Activated T-helper 9 cell treated with anti-CD3 and anti-CD28 coated beads, Interleukin-2, amount 50 U/mL, for 16 hours (primary cell): ENCODE measurements at places on chromosomes 11 and 22.
A peak's percentile ranks its signal among the peaks of the same experiment; 100 is the strongest.

GRCh38 chr11:64713016-64713707 is 9.8 kb downstream of the NRXN2 start:
- DNase-seq, result no peak

GRCh38 chr11:112216561-112217105 is 9.6 kb upstream of the PTS start:
- DNase-seq, result no peak

- DNase-seq, result no peak
Observed at GRCh38 chr11:45815747-45816146, 10.8 kb downstream of the SLC35C1 start.

DNA sequence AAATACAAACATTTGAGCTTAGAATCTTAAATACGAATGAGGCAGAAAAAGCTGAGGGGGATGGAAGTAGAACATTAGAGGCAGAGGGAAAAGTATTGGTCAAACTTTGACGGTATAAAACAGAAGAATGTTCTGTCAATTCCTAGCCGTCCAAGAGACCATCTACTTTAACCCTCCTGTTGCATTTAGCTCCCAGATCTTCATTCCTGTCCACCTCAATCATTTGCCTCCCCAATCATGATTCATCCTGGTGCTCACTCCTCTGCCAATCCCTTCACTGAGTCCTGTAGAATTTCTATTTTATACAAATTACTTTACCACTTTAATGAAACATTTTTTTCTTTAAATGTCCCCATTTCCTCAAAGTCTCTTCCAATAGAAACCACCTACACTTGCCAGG is 28.2 kb downstream of the C2CD3 start:
- DNase-seq, result no peak

DNA sequence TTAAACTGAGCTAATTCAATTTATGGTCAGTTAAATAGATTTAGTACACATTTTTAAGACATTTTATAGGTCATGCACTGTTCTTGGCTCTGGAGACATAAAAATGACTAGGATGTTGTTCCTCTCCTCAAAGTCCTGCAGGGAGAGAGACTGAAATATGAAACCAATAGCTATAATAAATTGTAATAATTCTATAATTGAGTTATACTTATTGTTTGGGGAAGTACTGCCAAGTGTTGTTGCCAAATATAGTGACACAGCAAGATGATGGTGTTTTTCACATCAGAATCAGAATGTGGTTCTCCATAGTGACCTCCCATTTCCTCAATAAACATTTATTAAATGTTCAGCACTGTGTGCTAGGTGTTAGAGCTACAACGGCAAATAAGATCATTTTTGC is 470.6 kb downstream of the NTM start:
- no peak for DNase-seq

- peak; percentile 73 for DNase-seq
Observed at GRCh38 chr11:65418681-65419459, 3.7 kb upstream of the NEAT1 start.

DNA sequence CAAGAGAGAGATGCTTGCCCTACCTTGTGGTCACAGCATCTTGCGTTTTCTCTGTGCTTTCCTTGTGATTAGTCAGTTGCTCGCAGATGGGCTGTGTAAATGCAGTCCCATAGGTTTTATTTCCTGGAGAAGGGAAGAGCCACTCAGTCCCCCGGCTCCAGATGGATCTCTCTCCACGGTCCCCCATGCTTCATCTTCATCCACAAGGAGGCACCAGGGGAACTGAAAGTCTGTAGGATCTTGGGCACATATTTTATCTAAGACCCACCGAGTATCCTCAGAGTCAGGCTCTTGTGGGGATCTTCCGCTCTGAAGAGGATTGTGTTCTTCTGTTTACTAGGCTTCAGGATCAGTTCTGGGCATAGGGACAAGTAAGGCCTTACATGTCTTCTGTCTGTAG is 66.8 kb upstream of the E2F8 start:
- DNase-seq, result no peak

GRCh38 chr11:85863855-85864254 is 8.7 kb downstream of the CCDC83 start:
- DNase-seq, result no peak

DNA sequence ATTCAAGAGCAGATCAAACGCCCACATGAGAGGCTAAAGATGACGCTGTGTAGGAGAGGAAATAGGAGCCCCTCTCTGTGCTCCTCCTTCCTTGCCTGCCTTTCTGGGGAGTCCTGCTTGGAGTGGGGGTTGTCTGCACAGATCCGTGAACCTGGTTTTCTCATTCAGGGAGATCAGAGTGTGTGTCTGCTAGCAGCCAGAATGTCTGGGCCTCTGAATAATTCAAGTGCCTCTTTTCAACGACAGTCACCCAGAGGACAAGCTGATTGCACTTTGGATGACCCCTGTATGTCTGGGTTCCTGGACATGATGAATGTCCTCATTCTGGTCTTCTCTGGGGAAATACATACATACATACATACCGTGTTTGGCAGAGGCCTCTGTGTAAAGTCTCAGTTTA is 592.5 kb upstream of the B3GAT1 start:
- no peak for DNase-seq

DNA sequence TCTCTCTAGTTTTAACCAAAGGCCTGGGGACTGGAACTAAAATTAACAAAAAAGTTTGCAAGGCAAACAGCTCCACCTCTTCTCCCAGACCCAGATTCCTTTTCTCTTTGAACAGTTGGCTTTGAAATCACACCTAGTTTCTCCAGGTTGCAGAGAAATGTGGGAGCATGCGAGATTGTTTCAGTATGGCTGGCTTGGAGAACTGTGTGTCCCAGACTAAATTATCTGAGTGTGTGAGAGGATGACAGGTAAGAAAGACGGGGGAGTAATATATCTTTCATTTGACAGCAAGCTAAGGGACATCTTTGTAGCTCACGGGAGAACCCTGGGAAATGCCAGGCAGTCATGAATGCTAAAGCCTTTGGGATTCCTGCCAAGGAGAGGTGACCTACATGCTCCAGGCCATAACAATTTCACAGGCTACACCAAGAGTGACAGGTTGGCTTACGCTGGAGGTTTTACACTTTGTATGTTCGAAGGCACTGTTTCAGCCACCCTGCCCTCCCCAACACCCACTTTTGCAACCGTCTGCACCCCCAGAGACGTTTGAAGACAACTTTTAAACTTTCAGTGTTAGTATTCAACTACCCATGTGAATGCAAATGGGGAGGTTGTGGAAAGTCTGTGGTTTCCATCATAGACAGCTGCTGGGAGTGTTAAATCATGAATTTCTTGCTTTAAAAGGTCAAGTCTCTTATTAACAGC is 109.3 kb upstream of the SNX19 start:
- DNase-seq, result no peak

DNA sequence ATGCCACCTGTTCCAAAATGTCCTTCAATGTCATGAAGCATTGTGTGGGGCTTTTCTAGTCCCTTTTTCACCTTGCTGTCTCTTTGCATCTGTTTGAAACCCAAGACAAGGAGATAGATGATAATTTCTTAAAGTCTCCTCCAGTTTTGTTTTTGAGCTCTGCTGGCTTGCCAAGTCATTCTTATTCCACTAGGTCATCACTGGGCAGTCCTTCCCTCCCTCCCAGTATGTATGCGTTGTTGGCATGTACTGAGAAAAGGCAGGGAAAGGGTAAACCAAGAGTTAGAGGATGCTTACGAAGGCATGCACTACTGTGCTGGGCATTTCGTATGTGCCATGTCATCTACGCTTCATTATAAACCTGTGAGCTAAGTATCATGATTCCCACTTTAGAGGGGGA is 78.6 kb downstream of the PARVA start:
- no peak for DNase-seq

DNA sequence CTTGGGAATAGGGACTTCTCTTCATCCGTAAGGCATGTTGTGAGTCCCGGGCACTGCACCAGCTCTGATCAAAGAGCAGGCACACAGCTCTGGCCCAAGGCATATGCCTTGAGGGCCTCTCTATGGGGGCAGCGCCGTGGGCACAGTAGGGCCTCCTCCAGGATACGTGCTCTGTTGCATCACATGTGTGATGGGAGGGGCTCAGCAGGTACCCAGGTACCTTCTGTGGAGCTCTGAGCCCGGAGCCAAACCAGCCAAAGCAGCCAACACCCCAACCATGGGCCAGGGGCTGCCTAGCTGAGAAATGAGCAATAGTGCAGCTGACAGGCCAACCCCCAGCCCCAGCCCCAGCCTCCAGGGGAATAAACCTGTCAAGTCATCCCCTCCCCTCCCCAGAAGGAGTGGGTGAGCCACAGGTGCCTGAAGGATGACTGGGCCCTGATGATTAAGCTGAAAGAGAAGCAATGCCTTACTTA is 79.7 kb upstream of the SHISAL1 start:
- no peak for DNase-seq

DNA sequence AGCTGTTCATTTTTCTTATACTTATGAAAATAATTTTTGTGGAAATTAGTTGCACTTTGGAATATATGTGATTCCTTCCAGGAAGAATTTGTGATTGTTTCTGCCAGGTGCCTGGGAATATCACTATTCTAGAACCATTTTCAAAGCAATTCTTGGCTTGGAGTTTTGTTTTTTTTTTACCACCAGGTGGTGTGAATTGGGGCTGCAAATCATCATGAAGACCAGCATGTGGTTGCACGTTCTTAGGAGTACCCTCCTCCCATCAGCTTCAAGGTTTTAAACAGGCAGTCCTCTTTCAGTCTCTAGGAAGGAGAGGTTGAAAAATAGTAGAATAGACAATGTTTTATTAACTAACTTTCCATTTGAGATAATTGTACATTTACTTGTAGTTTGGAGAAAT is 25.9 kb downstream of the USP47 start:
- no peak for DNase-seq

- no peak for DNase-seq
Observed at GRCh38 chr11:114392735-114393667, 7.3 kb downstream of the C11orf71 start.

- DNase-seq, result no peak
Observed at GRCh38 chr11:43410394-43410793, 51.7 kb downstream of the TTC17 start.

DNA sequence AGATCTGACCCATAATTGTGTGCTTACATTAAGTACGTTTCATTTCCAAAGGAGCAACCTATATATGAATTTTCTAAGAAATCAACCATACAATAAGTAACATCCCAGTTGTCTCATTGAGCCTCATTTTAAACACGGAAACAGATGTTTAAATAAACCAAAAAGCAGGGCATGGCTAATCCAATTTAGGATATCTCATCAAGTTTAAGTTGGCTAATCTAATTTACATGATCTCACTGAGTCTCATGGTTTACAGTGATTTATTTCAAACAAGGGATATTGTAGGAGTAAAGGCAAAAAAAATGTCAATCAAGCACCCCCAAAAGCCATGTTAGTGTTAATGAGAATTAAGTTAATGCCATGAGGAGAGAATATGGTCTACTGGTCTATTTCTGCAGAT is 499.8 kb upstream of the CCDC90B start:
- no peak for DNase-seq

DNA sequence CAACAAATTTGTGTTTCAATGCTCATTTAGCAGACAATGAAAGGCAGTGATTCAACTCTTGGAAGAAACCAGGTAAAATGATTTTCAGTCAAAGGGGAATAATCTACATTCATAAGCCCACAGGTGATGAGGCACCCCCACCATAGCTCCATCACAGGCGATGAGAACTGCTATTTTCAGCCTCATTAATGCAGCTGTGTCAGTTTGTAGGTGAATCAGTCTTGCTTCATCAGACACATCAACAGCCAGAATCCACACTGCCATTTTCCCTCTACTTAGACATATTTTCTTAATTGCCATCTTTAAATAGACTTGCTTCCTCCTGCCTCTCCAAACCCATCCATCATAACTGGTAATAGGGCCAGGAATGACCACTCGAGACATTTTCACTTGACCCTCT is 701.0 kb downstream of the OPCML start:
- DNase-seq, result no peak

DNA sequence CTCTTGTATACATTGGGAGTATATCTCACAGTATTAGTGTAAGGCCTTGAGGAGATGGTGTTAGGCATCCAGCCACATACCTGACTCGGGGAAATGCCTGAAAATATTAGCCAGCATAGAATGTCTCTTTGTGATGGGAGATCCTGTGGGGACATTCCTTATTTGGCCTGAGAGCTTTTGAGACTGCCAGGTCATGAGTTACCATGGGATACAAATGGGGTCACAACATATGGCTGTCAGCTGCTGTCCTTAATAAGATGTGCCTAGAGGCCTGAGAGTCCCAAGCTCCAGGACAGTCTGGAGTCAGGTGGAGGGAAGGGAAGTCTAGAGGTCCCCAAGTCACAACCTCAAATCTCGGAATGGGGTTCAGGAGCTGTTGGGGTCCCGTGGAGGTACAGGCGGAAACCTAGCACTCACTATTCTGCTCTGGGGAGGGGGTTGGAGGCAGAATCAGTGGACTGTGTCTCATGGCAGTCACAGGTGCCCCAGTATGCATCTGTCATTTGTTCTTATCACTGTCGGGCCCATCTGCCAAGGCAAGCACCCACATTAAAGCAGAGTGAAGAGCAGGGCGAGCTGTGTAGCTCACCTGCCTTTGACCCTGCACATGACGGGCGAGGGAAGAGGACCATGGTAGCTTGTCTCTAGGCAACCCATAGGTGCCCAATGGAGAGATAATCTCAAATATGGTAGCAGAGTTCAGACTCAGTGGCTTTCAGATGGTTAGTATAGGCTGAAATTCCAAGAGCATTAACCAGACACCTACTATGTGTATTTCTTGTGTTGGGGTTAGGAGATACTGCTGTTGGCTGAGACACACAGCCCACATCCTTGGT is 29.9 kb downstream of the KCNQ1OT1 start:
- no peak for DNase-seq

- DNase-seq, result no peak
Observed at GRCh38 chr11:12206529-12206928, 96.1 kb downstream of the MICAL2 start.

DNA sequence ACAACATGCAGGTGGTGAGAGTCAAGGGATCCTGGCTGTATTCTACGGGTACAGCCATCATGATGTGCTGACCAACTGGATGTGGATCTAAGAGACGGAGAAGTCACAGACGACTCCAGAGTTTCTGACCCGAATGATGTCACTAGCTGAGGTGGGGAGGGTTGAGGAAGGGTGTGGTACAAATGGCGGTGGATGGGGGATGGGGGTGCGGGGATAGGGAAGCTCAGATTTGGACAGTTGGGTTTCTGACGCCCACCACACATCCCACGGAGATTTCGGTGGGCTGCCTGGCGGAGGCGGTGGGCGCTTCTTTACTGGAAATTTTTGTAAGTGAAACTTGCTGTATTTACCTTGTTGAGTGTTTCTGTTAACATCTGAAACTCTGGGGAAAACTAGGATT is 126.7 kb downstream of the OSBP2 start:
- DNase-seq, result no peak

- DNase-seq, result no peak
Observed at GRCh38 chr11:6385046-6385777, 5.1 kb upstream of the SMPD1 start.
